ENCODE measurements at places on chromosomes 11 and 22.

DNA sequence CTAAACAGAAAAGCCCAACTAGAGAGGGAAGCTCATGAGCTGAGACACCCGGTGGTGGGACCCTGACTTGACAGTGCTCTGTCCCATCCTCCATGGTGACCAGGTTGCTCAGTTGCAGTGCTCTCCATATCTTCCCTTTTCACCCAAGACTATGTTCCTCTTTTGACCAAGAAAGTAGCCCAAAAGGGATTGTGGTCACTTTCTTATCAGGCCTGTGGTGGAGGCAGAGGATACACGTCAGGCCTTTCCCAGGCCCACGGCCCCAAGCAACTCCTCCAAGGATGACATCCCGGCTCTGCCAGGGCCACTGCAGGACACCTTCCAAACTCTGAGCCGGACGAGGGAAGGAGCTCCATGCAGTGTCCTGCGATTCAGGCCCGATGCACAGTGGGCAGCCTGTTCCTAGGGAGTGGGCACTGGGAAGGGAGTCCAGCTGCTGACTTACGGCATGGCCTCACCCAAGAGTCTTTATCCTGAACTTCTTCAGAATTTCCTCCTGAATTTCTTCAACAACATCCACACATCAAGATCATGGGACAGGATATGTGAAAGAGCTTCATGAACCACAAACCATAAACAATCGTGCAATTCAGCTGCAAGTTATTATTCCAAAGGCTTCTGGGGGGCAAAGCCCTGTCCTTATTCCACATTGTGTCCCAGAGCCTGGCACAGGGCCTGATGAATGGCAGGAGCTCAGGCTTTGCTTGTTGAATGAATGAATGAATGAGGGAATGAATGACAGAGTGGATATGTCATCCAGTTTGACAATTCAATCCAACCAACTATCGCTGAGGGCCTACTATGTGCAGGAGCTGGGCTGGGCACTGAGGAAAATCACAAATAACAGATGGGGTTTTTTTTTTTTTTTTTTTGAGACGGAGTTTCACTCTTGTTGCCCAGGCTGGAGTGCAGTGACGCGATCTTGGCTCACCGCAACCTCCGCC lies 36.0 kb upstream of the MYH9 start:
- DNase-seq: no peak

GRCh38 chr11:8038811-8039529 lies 42.0 kb upstream of the TUB start:
- DNase-seq: no peak

DNA sequence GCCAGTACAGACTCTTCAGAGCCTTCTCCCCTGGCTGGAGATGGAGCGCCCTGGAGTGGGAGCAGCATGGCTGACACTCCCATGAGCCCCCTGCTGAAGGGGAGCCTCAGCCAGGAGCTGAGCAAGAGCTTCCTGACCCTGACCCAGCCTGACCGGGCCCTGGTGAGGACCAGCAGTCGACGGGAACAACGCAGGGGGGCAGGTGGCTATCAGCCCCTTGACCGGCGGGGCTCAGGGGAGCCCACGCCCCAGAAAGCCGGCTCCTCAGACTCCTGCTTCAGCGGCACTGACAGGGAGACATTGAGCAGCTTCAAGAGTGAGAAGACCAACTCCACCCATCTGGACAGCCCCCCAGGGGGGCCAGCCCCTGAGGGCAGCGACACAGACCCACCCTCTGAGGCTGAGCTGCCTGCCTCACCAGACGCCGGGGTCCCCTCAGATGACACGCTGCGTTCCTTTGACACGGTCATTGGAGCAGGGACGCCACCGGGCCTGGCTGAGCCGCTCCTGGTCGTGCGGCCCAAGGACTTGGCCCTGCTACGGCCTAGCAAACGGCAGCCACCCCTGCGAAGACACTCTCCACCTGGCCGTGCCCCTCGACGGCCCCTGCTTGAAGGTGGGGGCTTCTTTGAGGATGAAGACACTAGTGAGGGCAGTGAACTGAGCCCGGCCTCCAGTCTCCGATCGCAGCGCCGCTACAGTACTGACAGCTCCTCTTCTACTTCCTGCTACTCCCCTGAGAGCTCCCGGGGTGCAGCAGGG lies 2.6 kb downstream of the PCNX3 start:
- no peak for DNase-seq

DNA sequence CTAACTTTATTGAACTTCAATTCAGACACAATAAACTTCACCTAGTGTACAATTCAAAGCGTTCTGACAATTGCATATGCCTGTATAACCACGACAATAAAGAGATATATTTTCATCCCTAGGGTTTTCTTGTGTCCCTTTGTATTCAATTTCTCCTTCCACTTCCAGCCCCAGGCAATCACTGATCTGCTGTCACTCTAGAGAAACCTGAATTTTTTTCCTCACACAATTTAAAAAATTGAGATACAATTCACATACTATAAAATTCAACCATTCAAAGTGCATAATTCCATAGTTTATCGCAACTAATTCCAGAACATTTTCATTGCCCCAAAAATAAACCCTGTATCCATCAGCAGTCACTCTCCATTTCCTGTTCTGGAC lies 116.6 kb downstream of the MRTFA start:
- no peak for DNase-seq

DNA sequence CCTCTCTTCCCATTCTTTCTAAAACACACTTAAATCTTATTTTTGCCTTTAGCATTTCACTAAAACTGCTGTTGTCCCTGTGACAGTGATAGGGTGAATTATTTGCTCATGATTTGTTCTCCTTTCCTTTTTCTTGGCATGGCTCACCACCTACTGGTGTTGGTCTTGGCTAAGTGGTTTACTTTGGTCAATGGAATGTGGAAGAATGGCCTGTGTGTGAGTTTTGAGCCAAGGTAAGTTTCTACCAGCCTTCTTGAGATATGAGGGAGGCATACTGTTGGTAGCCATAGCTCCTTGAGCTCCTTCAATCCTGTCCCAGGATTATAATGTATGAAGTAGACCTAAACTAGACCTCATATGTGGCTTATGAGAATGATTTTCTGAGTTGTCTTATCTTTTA lies 506.3 kb upstream of the RAG2 start:
- DNase-seq: no peak

DNA sequence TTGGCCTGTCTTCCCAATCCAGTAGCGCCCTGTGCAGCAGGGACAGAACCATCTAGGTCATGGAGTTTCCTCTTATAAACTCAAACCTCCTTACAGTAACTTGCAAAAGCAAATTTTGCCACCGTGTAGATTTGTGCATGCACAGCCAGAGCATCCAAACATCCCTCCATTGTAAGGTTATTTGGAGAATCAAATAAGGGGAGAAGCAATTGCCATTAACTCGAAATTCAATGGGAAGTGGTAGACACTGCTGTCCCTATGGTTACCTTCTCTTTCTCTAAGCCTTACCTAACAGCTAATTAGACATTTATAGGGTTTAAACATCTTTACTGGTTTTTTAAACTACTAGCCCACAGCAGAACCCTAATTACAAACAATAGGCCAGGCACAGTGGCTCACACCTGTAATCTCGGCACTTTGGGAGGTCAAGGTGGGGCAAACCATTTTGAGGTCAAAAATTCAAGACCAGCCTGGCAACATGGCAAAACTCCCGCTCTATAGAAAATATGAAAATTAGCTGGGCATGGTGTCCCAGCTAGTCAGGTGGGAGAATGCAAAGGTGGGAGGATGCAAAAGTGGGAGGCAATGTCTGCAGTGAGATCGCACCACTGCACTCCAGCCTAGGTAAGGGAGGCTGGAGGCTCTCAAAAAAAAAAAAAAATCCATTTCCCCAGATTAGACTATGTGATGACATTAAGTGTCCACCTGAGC lies 6.6 kb downstream of the HSPA8 start:
- DNase-seq: no peak

GRCh38 chr11:70061734-70062133 lies 16.4 kb upstream of the ANO1 start:
- DNase-seq: no peak

DNA sequence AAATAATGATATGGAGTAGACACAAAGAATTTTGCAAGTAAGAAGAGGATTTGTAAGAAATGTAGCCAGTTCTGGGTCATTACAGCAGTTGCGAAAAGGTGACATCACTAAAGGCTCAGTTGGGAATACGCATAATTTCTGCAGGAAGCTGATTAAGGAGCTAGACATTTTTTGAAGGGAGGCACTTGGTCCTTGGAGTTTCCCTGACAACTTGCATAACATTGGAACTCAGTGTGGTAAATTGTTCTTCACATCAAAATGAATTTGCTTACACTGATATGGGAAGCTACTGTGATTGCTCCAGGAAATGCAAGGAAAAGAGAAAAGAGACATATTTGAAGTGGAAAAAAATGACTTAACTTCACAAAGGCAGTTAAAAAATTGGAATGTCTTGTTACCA lies 626.1 kb downstream of the NELL1 start:
- DNase-seq: no peak

All from renal pelvis (tissue), 12 donors.